Cortex of kidney (tissue), 1 donor: ENCODE measurements at places on chromosomes 11 and 22.
A peak's percentile ranks its signal among the peaks of the same experiment; 100 is the strongest.

DNA sequence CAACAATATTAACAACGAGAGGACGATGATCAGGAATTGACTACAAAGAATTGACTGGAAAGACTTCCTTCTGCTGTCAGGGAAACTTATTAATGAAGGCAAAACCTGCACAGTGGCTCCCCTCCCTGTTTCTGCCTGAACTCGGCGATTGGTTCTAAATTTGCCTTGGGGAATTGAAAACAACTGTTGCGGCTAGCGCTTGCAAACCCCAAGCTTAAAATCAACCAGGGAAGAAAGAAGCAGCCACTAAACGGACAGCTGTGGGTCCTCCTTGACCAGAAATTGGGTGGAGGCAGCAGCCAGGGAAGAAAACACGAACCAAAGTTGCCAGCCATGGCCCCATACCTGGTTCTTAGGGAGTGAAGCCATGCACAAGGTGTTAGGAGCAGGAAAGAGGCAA is 383.5 kb upstream of the CADM1 start:
- DNase-seq: no peak

- DNase-seq: peak; percentile 32
Measured at GRCh38 chr22:41417622-41418390, 28.8 kb downstream of the TOB2 start.

DNA sequence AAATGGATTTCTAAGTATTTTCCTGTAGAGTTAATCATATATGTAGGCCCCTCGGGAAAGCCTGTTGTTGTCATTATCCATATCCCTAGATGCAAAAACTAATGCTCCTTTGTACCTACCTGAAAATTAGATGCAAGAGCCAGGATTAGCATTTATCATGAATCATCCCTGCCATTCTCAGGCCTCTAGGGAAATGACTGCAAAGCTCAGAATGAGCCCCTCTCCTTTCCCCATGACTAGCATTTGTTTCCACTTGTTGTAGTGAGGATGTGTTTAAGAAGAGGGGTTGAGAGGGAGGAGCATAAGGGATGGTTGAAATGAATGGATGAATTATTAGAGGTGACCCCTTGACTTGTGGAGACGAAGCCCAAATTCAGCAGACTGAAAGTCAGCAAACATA is 537.9 kb downstream of the NTM start:
- DNase-seq: no peak

GRCh38 chr11:38491986-38492385 is 1894.0 kb upstream of the RAG2 start:
- DNase-seq: no peak

DNA sequence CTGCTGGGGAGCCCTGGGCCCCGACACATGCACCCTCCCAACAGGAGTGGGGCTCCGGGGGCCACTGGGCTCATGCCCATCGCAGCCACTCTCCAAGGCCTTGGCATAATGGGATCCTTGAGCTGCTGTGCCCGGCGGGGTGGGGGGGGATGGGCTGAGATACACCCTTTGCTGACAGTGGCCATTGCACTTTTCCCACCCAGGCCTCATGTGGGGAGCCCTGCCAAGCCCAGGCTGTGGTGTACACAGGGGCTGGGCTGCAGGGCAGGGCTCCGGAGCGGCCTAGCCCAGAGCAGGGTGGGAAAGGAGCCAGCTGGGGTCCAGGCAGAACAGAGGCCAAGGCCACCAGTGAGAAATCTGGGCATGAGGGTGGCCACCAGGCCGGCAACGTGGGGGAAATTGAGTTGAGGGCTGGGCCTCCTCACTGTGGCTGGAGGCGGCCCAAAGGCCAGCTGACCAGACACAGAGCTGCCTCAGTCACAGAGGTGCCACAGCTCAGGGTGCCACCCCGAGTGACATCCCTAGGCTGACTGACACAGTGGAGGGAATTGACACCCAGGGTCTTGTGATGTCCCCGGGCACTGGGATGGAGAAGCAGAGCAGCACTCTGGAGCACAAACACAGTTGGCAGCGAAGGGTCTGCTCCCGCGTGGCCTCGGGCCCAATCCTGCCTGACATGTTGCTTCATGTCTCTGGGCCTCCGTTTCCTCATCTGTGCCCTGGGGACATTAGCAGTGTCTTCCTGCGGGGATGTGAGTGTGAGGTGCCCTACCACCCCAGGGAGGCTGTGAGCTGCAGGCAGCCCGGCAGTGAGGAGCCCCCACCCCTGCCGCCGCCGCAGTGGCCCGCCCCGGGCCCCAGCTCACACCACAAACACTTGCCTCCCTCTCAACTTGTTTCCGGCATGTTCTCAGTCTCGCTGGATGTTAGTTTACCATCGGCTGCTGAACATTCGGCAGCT is 30.4 kb downstream of the RTN4R start:
- no peak for DNase-seq

DNA sequence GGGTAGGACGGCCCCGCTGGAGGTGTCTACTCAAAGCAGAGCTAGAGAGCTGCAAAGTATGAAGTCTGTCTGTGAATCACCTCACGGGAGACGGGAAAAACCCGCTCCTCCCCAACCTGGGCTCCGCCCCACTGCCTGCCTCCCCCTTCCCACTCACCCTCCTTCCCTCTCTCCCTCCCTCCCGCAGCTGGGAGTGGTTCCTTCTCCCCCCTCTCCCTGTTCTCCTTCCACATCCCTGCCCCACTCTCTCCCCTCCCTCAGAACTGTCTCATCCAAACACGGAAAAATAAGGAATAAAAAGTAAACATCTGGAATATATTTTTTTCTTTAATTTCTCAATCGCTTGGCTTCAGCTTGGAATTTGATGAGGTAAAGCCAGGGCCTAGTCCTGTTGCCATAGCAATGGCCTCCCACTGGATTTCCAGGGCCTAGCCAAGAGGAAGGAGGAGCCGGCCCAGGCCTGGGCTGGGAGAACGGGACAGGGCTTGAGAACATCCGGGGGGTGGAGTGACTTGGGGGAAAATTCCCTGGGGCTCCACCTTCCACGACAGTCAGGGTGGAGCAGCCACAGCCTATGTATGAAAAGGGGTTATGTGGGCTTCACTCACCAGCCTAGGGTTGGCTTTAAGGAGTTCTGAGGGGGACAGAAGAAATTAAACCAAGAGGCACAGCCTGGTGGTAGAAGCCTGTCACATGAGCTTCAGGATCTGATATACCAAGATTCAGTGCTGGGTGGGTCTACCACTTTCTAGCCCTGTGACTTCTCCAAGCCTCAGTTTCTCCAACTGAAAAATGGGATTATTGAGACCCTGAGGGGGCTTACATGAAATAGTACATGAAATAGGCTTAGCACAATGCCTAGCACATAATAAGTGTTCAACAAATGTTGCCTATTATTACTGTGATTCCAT is 2.2 kb downstream of the TNKS1BP1 start:
- no peak for DNase-seq

GRCh38 chr11:46743693-46744339 is 24.8 kb downstream of the F2 start:
- no peak for DNase-seq

DNA sequence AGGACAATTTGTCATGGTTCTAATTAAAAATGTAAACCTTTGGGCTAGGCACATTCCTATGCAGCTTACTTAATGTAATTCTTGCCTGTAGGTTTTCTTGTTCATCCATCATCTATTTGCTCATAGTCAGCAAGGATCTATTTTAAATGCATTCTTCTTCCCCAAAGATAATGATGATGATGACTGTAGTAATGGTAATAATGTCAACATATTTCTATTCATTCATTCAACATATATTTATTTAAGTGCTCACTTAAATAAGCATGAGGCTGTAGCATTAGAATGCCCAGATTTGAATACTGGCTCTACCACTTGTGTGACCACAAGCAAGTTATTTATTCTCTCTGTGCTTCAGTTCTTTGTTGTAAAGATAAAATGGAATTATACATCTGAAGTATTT is 169.6 kb upstream of the SYN3 start:
- no peak for DNase-seq

DNA sequence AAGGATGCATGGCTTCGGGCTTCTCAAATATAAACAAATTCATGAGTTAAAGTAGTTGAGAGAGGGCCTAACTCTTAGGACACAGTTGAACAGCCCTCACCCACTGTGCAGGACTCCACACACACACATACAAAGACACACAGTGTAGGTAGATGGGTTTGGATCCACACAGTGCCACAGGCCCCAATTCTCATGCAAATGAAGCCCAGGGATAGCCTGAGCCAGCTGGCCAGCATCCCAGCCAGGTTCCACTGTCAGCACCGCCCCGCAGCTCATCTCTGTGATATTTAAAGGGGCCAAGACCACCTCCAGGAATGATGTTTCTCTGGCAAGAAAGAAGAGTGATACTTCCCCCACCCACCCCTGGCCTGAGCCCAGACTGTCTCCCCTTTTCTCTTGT is 11.7 kb downstream of the SLC35C1 start:
- DNase-seq: no peak

- DNase-seq: no peak
Measured at GRCh38 chr11:125441648-125442410, 54.2 kb downstream of the FEZ1 start.

DNA sequence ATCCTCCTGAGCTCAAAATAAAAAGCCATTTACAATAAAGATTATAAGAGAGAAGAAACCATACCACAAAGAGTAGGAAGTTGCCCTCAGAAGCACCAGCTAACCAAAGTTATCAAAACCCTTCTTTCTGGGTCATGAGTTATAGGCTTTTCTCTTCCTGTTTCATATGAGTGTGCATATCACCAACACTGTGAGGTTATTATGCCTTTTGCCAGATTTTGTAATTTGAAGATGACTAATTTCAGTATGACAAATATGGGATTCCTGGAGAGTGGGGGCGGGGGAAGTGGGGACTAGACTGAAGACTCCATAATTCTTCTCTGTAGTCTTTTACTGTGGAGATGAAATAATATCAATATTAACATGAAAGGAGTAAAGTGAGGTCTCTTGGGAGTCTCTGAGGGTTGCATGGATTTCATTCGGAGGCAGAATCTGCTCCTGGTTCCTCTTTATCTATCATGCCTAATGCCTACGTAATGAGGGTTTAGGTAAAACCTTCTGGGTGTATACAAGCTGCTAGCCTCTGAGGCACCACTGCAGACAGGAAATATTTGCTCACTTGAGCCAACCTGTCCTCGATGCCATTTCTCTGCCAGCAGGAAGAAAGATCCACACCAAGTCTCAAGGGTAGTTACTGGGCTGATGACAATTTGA is 2.1 kb downstream of the LPXN start:
- no peak for DNase-seq

DNA sequence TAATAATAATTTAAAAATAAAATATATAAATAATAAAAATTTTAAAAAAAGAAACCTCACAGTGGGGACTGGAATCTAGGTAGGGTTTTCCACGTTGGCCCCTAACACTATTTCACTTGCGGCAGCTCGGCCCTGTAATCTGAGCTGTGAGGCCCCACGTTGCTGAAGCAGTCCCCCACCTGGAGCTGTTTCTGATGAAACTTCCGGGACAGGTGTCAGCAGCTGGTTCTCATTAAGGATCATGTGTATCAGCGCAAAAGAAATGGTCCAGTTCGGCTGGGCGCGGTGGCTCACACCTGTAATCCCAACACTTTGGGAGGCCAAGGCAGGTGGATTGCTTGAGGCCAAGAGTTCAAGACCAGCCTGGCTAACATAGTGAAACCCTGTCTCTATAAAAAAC is 17.3 kb downstream of the RHOD start:
- no peak for DNase-seq

GRCh38 chr22:49575703-49576081 is 252.0 kb downstream of the BRD1 start:
- DNase-seq: no peak

DNA sequence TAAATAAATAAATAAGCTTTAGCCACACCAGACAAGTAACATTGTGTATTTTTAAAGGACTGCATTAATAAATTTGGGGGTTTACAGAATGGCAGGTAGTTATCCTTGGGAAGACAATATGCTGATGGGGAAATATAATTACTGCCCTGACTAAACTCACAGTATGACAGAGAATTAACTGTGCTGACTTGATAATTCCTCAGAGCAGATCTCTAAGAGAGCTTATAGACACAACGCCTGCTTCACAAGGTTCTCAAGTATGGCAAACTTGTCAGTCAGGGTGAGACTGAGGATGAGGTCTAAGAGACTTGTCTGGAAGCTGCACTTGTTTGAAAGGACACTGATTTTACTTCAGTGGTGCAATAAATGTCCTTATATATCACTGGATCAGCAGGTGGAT is 3.3 kb downstream of the OR51B4 start:
- no peak for DNase-seq

GRCh38 chr22:37242395-37242918 is 1.6 kb downstream of the RAC2 start:
- DNase-seq: no peak

DNA sequence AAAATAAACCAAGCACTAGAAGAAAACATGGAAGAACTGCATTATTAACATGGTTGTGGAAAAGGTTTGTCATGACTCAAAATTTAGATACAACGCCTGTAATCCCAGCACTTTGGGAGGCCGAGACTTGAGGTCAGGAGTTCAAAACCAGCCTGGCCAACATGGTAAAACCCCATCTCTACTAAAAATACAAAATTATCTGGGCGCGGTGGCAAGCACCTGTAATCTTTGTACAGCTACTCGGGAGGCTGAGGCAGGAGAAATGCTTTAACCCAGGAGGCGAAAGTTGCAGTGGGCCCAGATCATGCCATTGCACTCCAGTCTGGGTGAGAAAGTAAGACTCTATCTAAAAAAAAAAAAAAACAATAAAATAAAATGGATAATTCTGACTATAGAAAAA is 23.7 kb downstream of the GNB1L start:
- no peak for DNase-seq

- no peak for DNase-seq
Measured at GRCh38 chr22:38464992-38465672, 2.8 kb upstream of the KDELR3 start.

DNA sequence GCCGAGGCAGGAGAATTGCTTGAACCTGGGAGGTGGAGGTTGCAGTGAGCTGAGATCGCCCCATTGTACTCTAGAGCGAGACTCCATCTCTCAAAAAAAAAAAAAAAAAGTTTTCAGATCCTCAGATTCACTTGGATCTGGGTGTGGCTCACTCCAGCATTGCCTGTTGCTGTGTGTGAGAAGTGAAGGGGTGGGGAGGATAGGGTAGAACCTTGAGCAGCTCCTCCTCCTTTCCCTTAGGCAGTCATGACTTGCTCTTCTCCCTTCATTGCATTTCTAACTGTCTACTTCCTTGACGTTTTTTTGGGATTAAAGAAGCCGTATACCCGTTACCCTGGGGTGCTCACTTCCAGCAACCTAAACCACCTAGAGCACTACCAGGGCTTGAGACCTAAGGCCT is 63.1 kb upstream of the YWHAH start:
- DNase-seq: no peak

- DNase-seq: no peak
Measured at GRCh38 chr22:35703861-35704584, 13.6 kb upstream of the APOL5 start.

DNA sequence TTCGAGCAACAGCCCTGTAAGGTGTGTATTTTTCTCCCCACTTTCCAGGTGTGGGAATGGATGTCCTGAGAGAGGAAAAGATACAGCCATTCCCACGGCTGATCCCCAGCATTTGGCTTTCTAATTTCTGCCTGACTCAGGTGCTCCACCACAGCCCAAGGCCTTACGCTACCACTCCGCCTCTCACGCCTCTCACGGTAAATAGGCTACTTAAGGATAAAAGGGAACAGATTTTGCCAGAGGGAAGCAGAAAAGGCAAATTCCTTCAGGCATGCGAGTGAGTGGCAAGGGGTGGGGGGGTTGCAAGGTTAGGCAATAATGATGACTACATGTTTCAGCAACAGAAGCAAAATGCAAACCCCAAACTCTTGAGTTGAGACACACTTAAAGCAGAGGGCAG is 9.2 kb downstream of the PVALB start:
- no peak for DNase-seq
